ENCODE measurements at places on chromosomes 5 and 9. TPM values are rescaled to one million over a fixed set of nuclear protein-coding genes. Genes with fewer than 3 reads are reported as not detected.

DNA sequence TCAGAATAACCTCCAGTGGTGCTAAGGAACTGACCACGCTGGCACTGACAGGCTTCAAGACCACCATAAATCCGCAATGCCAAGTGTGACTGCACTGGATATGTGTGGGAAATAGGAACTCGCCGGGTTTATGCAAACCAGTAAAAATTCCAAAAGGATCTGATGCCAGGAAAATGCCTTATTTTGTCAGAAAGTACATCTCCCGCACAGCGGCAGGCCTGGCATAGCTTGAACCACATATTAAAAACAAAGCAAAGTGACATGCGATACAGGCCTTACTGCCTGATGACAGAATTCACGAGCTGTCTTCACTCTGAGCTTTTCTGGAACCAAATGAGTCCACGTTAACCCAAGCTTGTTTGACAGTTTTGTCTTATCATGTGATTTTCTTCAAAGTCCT lies 139.6 kb downstream of the GLIS3 start:
- DNase-seq: no peak
- peaks cover 6% of the 10 kb centered on the region for H3K4me1 ChIP-seq
- no peaks in the 10 kb centered on the region for H3K36me3 ChIP-seq
- H3K27ac ChIP-seq: no peak overlapping the region
- no peaks in the 10 kb centered on the region for H3K27me3 ChIP-seq

GRCh38 chr5:136754216-136754615 lies 388.9 kb upstream of the TRPC7 start:
- H3K36me3 ChIP-seq: no peaks in the 10 kb centered on the region
- no peaks in the 10 kb centered on the region for H3K27me3 ChIP-seq
- no peak overlapping the region for H3K4me3 ChIP-seq
- H3K27ac ChIP-seq: no peak overlapping the region

- no peak for DNase-seq
- no peak overlapping the region for H3K4me3 ChIP-seq
- H3K36me3 ChIP-seq: no peaks in the 10 kb centered on the region
- no peaks in the 10 kb centered on the region for H3K4me1 ChIP-seq
- no peak overlapping the region for H3K27ac ChIP-seq
Observed at GRCh38 chr5:29942089-29942488, 1251.4 kb upstream of the CDH6 start.

Gene IFNA21
- polyA plus RNA-seq: not detected

DNA sequence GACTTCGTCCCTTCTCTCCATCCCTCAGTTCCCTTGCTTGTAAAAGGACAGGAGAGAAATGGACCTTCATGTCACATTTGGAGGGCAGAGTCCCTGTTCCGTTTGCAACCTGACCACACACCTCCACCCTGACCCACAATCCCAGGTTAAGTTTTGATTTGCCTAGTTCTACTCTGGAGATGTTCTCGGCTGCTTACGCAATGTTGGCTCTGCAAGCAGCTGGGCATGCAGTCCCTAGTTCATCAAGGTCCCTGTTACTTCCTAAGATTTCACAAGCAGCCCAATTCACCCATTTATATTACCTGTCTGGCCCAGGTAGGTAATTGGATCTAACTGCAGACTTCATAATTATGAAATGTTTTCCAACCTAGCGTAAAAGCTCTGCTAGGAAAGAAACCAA lies 28.8 kb downstream of the SLIT3 start:
- no peaks in the 10 kb centered on the region for H3K27me3 ChIP-seq
- peaks cover 32% of the 10 kb centered on the region for H3K4me1 ChIP-seq
- H3K4me3 ChIP-seq: no peak overlapping the region
- no peaks in the 10 kb centered on the region for H3K36me3 ChIP-seq

DNA sequence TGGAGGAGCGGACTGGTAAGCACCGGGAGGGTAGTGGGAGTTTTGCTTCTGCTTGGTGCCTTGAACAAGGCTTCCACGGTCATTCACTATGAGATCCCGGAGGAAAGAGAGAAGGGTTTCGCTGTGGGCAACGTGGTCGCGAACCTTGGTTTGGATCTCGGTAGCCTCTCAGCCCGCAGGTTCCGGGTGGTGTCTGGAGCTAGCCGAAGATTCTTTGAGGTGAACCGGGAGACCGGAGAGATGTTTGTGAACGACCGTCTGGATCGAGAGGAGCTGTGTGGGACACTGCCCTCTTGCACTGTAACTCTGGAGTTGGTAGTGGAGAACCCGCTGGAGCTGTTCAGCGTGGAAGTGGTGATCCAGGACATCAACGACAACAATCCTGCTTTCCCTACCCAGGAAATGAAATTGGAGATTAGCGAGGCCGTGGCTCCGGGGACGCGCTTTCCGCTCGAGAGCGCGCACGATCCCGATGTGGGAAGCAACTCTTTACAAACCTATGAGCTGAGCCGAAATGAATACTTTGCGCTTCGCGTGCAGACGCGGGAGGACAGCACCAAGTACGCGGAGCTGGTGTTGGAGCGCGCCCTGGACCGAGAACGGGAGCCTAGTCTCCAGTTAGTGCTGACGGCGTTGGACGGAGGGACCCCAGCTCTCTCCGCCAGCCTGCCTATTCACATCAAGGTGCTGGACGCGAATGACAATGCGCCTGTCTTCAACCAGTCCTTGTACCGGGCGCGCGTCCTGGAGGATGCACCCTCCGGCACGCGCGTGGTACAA lies 556 bp downstream of the PCDHGC3 start:
- H3K4me3 ChIP-seq: peak overlapping the region; percentile 47
- H3K4me1 ChIP-seq: peaks cover 5% of the 10 kb centered on the region
- peak; percentile 62 for DNase-seq
- H3K27me3 ChIP-seq: no peaks in the 10 kb centered on the region
- H3K36me3 ChIP-seq: no peaks in the 10 kb centered on the region

- H3K27me3 ChIP-seq: no peaks in the 10 kb centered on the region
- H3K4me1 ChIP-seq: peaks cover 5% of the 10 kb centered on the region
- no peak overlapping the region for H3K4me3 ChIP-seq
Observed at GRCh38 chr9:38138276-38138675, 69.2 kb upstream of the SHB start.

DNA sequence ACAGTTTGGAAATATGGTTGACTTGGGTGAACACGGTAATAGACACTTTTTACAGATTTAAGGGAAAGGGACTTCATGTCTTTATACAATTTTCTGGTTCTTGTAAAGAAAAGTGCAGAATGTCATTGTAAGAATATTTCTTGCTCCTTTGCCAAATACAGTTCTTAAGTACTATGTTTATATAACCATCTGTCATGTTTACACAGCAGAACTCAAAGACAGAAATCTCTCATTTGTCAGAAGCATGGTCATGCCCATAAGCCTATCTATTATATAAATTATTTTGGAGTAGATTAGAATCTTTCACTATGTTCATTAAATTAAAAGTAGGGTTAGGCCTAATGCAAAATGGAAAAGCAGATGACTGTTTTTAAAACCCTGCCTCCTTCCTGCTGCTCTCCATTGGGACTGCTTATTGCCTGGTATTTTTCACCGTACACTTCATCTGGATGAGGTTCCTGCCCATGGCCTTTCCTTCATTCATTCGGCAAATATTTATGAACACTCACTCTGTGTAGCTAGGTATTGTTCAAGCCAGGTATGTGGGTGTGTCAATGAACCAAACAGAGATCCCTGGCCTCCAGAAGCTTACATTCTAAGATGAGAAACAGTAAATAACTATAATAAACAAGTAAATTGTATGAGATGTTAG lies 558.1 kb downstream of the NR2F1-AS1 start:
- H3K27me3 ChIP-seq: no peaks in the 10 kb centered on the region
- DNase-seq: no peak
- H3K4me3 ChIP-seq: no peak overlapping the region
- H3K4me1 ChIP-seq: no peaks in the 10 kb centered on the region
- no peaks in the 10 kb centered on the region for H3K36me3 ChIP-seq

Gene SH3GLB2
- 189 TPM for polyA plus RNA-seq

- no peak for DNase-seq
- H3K4me1 ChIP-seq: peaks cover 24% of the 10 kb centered on the region
- H3K27me3 ChIP-seq: no peaks in the 10 kb centered on the region
- no peaks in the 10 kb centered on the region for H3K36me3 ChIP-seq
- no peak overlapping the region for H3K4me3 ChIP-seq
Observed at GRCh38 chr9:81637276-81637675, 52.1 kb downstream of the TLE1 start.

DNA sequence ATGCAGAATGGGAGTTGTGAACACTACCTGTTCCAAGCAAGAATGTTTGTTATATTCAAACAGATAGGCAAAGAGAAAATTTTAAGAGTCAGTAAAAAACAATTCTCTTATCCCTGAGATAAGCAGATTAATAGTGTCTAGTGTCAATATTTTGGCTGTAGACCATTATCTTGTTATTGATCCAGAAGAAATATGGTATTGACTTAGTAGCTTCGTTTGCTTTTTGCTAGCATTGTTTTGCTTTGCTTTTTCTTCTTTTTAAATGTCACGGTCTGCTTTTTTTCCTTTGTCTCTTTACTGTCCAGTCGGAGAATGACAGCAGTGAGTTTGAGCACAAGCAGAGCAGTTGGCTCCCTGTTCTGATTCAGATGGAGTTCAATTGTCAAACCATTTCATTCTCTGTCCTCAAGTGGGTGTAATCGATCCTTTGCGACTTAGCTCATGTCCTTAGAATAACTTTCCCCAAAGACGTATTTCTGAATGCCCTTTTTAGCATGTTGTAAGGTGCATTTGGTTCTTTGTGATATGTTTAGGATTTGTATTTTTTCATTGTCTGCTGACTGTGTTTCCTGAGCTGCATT lies 29.3 kb downstream of the FUBP3 start:
- no peaks in the 10 kb centered on the region for H3K36me3 ChIP-seq
- no peak for DNase-seq

DNA sequence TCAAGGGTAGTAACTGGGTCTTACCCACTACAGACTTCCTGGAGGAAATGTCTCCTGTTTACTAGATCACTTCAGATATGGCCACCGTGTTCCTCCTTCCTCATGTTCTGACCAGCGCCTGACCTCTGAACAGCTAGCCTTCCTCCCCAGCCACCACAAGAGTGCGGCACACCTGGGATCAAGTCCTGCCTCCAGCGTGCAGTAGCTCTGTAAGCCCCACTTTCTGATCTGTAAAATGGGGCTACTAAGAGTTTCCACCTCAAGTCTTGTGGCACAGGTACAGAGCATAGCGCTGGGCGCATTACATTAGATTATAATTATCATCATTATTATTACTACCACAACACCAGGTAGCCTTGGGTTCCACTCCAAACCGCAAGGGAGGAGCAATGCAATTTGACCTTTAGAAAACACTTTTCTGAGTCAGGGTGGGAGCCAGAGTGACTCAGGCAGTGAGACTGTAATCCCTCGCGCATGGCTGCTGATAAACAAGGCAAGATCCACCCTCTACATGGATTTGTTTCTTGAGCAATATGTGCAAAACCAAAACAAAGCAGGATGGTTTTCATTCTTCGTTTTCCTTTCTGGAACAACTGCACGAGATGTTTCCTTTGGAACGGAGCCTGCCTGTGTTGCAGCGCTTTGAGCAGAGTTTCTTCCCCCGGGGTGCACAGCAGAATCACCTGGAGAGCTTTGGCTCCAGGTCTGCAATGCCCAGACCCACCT lies 65.0 kb upstream of the ANGPTL2 start:
- peaks cover 16% of the 10 kb centered on the region for H3K4me1 ChIP-seq
- peak overlapping the region; percentile 98 for H3K27ac ChIP-seq
- H3K36me3 ChIP-seq: no peaks in the 10 kb centered on the region
- H3K27me3 ChIP-seq: no peaks in the 10 kb centered on the region

GRCh38 chr5:110663525-110663924 lies 62.9 kb downstream of the TMEM232 start:
- H3K4me3 ChIP-seq: no peak overlapping the region
- H3K27me3 ChIP-seq: no peaks in the 10 kb centered on the region
- no peak for DNase-seq

Gene ELOVL7
- 15.2 TPM for polyA plus RNA-seq

DNA sequence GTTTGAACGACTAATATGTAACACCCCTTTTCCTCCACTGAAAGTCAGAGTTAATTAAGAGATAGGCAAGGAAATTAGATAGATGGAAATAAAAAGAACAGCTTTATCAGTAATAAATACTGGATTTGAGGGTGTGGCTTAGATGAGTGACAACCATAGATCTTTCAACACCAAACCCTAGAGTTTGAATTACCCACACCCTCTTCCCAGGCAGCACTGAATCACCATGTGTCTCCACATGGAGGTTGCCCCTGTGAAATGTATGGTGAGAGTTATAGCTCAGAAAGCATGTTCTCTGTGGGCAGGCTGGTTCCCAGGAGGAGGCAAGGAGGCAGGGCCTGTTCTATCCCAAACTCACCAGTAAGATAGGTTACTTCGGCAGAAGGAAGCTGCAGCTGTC lies 69.7 kb downstream of the TMEM174 start:
- DNase-seq: no peak
- H3K4me1 ChIP-seq: no peaks in the 10 kb centered on the region
- no peak overlapping the region for H3K4me3 ChIP-seq
- no peaks in the 10 kb centered on the region for H3K36me3 ChIP-seq
- H3K27me3 ChIP-seq: peaks cover 45% of the 10 kb centered on the region

DNA sequence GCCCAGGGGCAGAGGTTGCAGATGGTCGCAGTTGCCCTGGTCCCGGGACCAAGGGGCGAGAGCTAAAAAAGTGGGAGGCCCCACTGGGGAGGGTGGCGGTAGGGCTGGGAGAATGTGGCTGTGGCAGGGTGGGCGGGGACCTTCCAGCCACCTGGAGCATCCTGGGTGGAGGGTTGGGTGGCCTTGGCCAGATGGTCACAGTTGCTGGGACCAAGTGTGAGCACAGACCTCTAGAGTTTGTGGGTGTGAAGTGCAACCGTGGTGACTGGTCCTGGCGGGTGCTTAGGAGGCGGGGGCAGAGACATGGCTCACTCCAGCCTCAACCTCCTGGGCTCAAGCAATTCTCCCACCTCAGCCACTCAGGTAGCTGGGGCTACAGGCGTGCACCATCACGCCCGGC lies 5.7 kb upstream of the TRAF2 start:
- no peaks in the 10 kb centered on the region for H3K27me3 ChIP-seq
- H3K27ac ChIP-seq: no peak overlapping the region
- H3K4me3 ChIP-seq: no peak overlapping the region
- peaks cover 11% of the 10 kb centered on the region for H3K4me1 ChIP-seq

- H3K4me1 ChIP-seq: no peaks in the 10 kb centered on the region
- no peaks in the 10 kb centered on the region for H3K27me3 ChIP-seq
- H3K4me3 ChIP-seq: no peak overlapping the region
Observed at GRCh38 chr9:107158321-107158720, 124.8 kb upstream of the RAD23B start.

Gene CNTNAP3B
- polyA plus RNA-seq: 1.1 TPM

Gene DIRAS2
- 0.41 TPM for polyA plus RNA-seq

GRCh38 chr5:159286420-159287035 lies 23.4 kb downstream of the UBLCP1 start:
- no peak overlapping the region for H3K27ac ChIP-seq
- H3K4me3 ChIP-seq: no peak overlapping the region
- no peaks in the 10 kb centered on the region for H3K27me3 ChIP-seq

All from hepatocyte (in vitro differentiated cells).